Central memory CD8-positive, alpha-beta T cell (primary cell): ENCODE measurements at places on chromosomes 2 and 18.
A peak's percentile ranks its signal among the peaks of the same experiment; 100 is the strongest.

DNA sequence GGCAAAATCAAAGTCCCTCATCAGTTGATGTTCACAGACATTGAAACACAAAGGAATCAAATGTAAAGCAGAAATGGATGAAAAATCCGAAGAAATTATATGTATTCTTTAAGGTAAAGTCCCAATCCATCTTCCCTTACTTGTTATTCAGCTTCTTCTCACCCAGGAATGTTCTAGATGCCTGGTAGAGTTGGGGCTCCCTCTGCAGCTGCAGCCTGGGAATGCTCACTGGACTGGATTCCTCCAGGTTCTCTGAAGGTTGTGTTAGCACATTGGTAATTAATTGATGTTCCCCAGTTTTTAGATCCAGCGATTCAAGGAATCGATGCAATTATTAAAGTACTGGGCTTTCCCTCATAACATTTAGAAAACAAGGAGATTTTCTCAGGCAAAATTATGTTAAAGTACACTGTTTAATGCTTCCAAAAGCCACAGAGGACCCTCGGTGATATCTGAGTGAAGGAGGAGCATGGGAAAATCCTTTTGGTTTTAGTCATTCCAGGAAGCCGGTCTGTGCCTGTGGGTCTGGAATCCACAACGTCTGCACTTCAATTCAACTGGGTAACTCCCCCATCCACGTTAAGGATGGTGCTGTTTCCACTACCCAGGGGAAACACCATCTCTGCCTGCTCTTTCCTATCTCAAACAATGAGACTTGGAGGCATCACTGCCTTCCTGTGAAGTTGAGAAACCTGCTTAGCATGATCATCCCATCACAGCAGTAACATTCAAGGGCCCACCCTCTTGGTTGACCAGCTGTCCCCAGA, 22.0 kb downstream of the NTSR2 start:
- DNase-seq: no peak

DNA sequence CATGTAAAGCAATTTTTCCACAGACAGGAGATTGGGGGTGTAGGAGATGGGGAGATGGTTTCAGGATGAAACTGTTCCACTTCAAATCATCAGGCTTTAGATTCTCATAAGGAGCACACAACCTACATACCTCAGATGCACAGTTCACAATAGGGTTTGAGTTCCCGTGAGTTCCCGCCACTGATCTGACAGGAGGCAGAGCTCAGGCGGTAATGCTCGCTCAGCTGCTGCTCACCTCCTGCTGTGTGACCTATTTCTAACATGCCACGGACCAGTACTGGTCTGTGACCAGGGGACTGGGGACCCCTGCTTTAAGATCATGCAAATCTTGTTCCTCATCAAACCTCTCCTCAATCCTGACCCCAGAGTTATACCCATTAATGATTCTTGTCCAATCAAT, 70.1 kb downstream of the RPE start:
- no peak for DNase-seq

GRCh38 chr18:57063601-57064103, 83.2 kb upstream of the BOD1L2 start:
- DNase-seq: no peak

DNA sequence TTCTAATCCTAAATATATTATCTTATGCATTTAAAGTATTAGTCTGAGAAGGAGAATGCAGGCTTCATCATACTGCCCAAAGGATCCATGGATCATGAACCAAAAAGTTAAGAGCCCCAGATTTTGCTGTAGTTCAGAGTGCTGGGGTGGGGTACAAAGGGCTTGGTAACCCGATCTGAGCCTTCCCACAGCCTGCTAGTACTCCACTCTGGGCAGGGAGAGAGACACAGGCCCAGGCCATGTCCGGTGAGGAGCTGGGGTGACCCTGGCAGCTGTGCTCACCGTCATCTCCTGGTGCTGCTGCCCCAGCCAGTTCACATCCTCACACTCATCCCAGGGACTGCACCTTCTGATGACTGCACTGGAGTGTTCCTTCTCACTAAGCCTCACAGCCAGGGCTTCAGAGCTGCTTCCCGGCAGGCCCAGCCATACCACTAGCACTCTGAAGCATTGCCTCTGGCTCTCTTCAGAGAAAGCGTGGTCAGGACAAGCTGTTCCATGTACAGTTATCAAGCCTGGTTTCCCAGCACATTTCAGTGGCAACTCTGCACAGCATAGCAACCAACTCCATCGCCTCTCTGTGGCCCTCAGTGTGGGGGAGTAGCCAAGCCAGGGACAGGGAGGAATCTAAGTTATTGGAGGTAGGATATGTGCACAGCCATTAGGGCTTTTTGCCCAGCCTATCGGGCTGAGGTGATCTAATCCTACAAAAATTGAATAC, 189.0 kb upstream of the CTAGE1 start:
- DNase-seq: no peak

GRCh38 chr2:55239656-55240222, 7.3 kb downstream of the RPS27A start:
- DNase-seq: no peak

GRCh38 chr2:48383036-48383435, 146.9 kb upstream of the STON1 start:
- DNase-seq: no peak

DNA sequence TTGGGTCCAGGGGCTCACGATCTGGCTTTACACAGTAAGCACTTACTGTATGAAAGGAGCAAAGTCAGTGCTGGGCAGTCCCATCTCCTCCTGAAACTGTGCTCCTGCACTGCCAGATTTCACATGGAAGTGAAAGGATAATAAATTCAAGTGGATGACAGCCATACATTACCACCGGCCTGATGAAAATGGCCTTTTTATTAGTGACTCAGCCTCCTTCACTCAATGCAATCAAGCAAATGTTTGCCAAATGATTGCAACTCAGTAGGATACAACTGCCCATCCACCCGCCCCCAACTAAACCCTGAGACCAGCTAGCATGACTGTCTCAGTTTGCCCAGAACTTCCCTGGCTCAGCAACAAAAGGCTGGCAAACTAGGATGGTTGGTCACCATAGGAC, 77.1 kb downstream of the MYO5B start:
- no peak for DNase-seq

DNA sequence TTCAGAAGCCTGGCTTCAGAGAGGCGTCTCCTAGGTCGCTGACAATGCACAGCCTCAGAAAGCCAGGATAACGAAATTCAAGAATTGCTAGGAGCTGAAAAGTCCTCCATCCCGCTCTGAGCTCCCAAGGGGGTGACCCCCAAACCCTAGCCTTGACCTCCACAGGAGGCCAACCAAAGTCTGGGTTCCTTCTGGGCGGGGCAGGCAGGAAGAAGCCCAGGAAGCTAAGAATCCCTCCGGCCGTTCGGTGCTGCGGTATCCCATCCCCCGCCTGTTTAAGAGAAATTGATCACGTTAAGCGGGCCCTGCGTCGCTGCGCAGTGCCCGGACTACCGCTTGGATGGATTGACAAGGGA, 2.5 kb upstream of the OSR1 start:
- DNase-seq: no peak

- DNase-seq: no peak
Observed at GRCh38 chr18:25675123-25675850, 323.3 kb upstream of the ZNF521 start.

- no peak for DNase-seq
Observed at GRCh38 chr2:190205657-190206056, 114.0 kb downstream of the HIBCH start.

GRCh38 chr2:46351750-46352138, 54.5 kb downstream of the EPAS1 start:
- peak; percentile 40 for DNase-seq

GRCh38 chr18:48893061-48893607, 57.6 kb downstream of the SMAD7 start:
- DNase-seq: no peak

GRCh38 chr2:8379549-8379948, 302.3 kb upstream of the ID2 start:
- DNase-seq: no peak

DNA sequence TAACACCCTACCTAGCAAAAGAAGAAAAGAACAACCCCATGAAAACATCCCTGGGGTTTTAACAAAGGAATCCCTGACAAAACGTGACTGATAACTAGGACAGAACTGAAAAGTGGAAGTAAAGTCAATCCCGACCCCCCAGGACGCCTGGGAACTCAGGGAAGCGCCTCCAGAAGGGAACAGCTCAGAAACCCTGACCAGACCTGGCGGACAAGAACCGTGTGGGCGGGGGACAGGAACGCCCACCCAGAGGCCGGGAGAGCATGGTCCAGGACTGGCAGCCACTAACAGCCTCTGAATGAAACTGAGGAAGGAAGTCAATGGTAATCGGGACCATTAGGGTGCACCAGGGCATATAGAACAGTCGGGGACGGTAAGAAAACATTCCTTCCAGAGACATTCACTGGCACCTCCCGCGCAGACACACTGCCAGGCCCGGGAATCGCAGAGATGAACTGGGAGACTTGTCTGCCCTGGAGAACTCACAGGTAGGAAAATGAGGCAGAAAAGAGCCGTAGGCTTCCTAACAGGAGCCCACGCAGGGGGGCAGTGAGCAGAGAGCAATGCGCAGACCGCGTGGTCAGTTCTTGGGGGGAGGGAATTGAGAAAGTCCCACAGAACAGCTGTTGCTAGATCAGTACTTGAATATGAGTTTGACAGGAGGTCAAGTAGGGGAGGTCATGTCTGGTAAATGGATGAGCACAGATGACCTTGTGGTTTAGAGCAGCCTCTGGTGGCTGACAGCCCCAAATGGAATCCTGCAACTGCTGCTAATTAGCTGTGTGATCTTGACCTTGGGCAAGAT, 1.3 kb upstream of the TBC1D8 start:
- no peak for DNase-seq

- DNase-seq: no peak
Observed at GRCh38 chr2:160229591-160229990, 29.5 kb upstream of the ITGB6 start.

- no peak for DNase-seq
Observed at GRCh38 chr18:66916834-66917233, 312.9 kb upstream of the CDH19 start.

- DNase-seq: no peak
Observed at GRCh38 chr2:169572821-169573159, 875 bp downstream of the FASTKD1 start.

DNA sequence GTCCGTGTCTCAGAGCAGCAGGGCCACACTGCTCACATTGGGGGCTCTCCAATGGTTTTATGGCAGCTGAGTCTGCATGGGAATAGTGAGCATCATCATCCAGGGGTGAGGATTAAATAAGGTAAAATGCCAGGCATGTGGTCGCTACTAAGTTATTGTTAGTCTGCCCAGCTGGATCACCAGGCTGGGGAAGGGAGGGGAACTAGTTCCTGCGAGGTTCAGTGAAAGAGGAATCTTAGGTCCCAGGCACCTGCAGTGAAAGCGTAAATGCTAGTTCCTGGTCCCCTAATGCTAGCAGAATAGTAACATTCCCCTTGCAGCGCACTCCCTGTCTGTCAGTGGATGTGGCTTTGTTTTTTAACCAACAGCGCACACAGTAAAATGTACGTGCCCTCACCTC, 60.1 kb downstream of the ARHGEF4 start:
- DNase-seq: no peak

DNA sequence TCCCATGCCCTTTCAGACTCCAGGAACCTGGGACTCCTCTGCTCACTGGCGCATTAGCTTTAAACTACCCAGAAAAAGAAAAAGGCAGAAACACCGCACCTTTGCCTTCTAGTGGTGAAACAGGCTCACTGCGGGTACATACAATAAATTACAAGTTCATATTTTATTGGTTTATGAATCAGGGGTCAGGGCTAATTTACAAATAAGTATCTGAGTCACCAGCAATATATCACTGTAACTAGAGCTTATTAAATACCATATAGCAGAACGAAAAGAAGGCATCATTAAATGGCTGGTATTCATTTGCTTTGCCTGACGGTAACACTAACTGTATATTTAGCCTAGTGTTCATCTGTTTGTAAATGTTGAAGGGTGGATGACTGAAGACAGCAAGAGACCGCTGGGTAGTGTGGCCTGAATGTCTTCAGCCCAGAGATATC, 26.9 kb upstream of the DTNB start:
- no peak for DNase-seq

DNA sequence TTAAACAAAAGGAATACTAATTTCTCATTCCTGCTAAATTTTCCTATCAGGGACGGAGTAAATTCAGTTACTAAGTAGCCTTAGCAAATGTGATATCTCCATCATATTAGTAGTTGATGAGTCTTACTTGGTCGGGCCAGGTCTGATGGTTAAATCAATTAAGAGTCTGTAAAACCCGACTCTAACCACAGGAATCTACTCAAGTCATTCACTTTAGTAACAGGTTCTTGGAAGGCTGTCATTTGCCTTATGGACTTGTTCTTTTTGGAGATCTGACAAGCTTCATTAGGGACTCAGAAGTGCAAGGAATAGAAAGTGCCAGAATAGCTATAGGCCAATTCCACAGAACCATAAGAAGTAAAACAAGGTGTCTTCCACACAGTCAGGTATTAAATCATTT, 119.0 kb downstream of the GCA start:
- DNase-seq: no peak
